HEK293T (cell line): ENCODE measurements at places on chromosomes 11 and 22.

GRCh38 chr11:77147668-77148321 is 19.7 kb downstream of the MYO7A start:
- no peak for DNase-seq

DNA sequence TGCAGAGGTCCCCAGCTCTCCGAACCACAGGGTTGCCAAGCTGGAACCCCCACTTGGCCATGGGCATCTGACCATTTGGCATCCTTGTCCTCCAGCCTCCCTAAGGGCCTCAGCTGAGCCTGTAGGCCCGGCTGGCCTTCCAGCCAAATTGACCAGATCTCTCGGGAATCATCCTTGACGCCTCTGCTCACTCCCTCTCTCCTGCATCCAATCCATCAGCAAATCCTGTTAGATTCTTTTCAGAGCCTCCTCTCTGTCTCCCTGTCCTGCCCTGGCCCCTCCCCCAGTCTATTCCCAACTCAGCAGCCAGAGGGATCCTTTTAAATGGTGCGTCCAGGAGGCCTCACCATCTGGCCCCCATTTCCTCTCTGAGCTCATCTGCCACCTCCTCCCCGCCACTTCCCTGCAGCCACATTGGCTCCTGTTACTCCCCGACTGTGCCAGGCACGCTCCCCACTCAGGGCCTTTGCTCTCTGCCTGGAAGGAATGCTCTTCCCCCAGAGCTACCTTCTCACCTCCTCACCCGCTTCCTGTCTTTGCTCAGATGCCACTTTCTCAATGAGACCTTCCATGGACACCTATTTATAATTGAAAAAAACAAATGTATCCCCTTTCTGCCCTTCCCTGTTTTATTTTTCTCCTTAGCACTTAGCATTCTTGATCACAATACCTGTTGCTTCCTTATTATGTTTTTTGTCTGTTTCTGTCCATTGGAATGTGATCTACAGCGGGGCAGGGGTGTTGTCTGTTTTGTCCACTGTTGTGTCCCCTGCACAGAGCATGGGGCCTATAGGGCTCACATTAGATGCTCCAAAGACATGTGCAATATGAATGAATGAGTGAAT is 78.1 kb downstream of the NFAM1 start:
- no peak for DNase-seq

DNA sequence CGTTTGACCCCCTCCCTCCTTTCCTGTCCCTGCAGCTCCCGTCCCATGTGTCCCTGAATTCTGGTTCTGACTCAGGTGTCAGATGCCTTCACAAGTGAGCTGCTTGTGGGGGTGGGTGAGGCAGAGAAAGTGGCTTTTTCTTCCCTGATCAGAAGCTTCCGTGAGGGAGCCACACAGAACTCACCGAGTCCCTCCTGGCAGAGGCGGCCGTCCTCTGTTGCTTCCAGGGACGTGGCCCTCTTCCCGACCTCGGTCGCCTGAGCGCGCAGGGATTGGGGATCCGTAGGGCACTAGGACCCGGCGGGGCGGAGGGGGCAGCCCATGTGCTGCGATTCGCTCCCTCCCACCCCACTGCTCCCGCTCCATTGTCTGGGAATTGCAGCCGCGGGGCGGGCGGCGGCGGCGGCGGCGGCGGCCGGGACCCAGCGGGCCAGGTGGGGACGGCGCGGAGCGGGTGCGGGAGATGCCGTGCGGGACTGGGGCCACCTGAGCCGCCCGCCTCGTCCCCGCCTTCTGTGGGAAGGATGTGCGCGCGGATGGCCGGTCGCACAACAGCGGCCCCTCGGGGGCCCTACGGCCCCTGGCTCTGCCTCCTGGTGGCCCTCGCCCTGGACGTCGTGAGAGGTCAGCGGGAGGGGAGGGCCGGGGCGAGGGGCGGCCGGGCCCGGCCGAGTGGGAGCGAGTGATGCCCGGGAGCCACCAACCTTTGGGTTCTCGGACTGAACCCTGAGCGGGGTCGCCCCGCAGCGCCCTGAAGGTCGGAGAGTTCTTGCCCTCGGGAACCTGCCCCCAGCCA is at the start of gene TMEM132A:
Gene TMEM132A (plus strand): TSS at position 351 of the 796 bp plus-strand sequence. CDS start 174 bp downstream, at position 525.
- DNase-seq: peak; percentile 89

DNA sequence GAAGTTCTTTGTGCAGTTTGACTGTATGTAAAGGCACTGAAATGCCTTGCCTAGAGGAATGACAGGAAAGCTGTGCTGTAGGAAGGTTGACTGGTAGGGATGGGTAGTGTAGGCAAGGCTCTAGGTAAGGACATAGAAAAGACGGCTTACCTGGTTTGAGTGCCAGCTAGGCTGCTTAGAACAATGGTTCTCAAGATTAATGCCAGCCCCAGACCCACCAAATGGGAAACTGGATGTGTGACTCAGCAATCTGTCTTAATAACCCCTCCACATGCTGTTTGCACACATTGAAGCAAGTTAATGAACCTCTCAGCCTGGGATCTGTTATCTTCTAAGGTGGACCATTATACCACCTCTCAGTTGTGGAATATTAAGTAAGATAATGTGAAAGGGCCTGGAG is 3.7 kb downstream of the RPS3 start:
- DNase-seq: no peak

DNA sequence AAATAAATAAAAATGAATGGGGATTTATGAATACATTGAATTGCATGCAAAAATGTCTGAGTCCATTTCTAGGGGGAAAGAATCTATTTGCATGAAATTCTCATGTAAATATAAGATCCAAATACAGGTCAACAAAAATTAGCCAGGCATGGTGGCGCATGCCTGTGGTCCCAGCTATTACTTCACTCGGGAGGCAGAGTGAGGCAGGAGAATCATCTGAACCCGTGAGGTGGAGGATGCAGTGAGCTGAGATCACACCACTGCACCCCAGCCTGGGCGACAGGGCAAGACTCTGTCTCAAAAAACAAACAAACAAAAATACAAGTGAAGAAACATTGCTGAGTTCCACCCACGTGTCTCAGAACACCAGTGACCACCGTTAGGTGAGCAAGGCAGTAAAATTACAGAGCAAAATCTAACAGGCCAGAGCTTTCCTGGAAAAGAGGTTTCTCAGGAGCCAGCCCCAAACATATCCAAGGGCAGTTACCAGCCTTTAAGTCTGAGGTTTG is 17.3 kb downstream of the PACSIN2 start:
- no peak for DNase-seq

GRCh38 chr22:35984183-35985175 is 44.1 kb downstream of the RBFOX2 start:
- DNase-seq: no peak

GRCh38 chr11:97332271-97332670 is 942.5 kb downstream of the JRKL start:
- DNase-seq: no peak

- DNase-seq: no peak
Measured at GRCh38 chr11:69800278-69800677, 18.9 kb downstream of the FGF3 start.
